Activated naive CD4-positive, alpha-beta T cell treated with anti-CD3 and anti-CD28 coated beads for 36 hours (primary cell): ENCODE measurements at places on chromosomes 7 and 10.
A peak's percentile ranks its signal among the peaks of the same experiment; 100 is the strongest.

DNA sequence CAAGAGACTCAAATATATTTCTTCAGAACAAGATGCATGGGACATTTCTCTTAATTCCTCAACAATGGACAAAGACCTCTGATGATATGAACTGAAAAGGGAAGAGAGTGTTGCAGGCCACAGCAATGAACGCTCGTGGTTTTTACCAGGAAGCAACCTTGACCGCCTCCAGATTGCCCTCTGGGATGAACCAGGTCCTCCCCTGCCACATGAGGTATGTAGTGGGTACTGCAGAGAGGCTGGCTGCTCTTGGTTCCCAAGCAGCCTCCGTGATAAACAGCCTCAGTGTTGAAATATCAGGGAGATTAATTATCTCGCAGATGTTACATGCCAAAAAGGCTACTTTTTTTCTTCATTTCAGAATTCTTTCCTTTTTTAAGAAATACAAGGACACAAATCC, 338.8 kb downstream of the ELMO1 start:
- no peak for DNase-seq

DNA sequence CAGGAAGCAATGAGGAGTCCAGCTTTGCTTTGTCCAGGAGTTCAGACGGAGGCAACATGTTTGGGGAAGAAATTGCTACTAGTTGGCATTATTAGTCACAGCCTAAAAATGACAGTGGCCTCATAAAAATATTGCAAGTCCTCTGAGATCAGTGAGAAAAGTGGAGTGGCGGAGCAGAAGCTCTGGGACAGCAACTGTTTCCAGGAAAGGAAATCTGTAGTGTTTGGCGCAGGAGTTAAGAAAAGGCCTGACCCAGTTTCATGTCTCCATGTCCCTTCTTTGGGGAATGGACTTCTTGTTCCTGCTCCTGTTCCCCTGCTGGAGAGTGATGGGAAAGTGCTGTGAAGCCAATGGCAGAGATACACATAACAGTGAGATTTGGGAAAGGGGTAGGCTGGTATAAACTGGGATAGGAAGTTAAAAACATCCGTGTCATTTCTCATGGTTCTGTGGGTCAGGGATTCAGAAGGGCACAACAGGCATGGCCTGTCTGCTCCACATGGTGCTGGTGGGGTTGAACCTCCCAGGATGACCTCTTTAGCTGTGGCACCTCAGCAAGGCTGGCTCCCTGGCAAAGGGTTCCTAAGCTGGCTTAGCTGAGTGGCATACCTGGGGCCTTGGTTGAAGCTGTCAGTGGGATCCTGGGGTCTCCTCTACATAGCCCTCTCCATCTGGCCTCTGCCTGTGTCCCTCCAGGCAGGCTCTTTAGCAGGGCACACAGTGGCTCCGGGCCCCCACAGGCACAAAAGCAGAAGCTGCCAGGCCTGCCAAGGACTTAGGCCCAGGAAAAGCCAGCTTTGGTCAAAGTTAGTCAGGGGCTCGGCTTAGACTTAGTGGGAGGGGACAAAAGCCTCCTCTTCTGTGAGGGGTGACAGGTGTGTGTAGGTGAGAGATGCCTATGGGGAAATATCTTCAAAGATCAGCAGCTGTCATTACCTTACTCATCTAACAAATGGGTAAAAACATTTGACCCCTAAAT, 77.7 kb downstream of the WDFY4 start:
- DNase-seq = no peak

GRCh38 chr7:372546-372931, 82.6 kb downstream of the FOXL3 start:
- peak; percentile 3 for DNase-seq

GRCh38 chr10:124732931-124733570, 11.1 kb downstream of the FAM53B start:
- DNase-seq = peak; percentile 82

GRCh38 chr7:46210467-46210866, 289.4 kb upstream of the IGFBP3 start:
- no peak for DNase-seq

GRCh38 chr10:48249763-48250351, 24.6 kb downstream of the FRMPD2 start:
- no peak for DNase-seq

DNA sequence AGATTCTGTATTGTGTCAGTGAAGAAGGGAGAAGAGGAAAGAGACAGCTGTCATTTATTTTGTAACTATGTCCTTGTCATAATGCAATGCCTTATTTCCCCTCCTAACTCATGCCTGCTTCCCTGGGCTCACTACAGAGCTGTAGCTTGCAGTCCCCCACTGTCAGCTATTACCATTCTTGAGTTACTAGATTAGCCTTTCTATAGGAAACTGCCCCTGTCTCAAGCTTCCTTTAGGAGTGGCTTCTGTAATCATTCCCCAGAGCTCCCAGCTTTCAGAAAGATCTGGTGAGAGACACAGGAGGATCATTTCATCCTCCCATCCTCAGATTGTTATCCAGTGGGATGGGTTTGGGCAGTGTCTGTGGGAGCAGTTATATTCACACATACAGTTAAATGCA, 32.4 kb upstream of the SMKR1 start:
- DNase-seq = no peak

DNA sequence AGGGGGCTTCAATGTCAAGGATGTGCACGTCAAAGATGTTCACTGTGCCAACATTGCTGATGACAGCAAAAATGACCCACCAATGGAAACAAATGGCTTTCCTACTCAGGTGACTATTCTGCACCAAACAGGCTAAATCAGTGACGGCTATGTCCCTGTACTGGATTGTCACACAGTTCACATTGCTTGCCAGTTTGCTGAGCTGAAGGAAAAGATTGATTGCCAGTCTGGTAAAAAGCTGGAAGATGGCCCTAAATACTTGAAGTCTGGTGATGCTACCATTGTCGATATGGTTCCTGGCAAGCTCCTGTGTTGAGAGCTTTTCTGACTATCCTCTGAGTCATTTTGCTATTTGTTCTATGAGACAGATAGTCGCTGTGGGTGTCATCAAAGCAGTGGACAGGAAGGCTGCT, 202.2 kb upstream of the ETV1 start:
- DNase-seq = no peak

DNA sequence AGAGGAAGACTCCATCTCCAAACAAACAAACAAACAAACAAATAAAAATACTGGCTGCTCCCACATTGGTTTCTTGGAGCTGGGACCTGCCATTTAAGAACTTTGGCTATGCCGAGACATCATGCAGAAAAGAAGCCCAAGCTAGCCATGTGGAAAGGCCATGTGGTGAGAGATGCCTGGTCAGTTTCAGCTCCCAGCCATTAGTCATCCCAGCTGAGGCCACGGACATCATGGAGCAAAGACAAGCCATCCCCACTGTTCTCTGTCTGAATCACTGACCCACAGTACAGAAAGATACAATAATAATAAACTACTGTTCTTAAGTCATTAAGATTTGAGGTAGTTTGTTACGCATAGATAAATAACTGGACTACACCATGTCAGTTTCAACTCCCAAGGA, 70.0 kb upstream of the PCBD1 start:
- no peak for DNase-seq

GRCh38 chr7:112881-113280, 79.5 kb upstream of the FAM20C start:
- no peak for DNase-seq

GRCh38 chr7:132504071-132504470, 72.2 kb downstream of the PLXNA4 start:
- no peak for DNase-seq

- no peak for DNase-seq
These were observed 35.1 kb upstream of the PRSS37 start for GRCh38 chr7:141876371-141876770.

GRCh38 chr7:29035044-29035740, 77.1 kb upstream of the TRIL start:
- peak; percentile 33 for DNase-seq

DNA sequence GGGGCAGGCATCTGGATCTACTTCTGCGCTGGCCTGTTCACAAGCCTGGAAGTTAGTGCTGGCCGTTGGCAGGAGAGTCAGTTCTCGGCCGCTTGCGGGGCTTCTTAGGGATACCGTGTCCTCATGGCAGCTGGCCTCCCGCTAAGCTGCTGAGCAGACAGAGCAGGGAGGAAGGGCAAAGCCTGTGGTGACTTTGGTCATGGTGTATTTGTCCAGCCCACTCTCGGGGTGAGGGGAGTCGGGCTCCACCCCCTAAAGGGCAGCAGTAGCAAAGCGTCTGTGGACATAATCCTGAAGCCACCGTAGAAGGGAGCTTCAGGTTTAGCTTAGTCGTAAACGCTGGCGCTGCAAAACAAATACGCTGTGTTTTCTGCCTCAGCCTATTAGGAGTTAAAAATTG, 12.2 kb downstream of the UBE3C start:
- DNase-seq = no peak

- DNase-seq = no peak
These were observed 146.7 kb upstream of the TMEM196 start for GRCh38 chr7:19920166-19920565.

- no peak for DNase-seq
These were observed 408.7 kb downstream of the REEP3 start for GRCh38 chr10:63929831-63930467.

DNA sequence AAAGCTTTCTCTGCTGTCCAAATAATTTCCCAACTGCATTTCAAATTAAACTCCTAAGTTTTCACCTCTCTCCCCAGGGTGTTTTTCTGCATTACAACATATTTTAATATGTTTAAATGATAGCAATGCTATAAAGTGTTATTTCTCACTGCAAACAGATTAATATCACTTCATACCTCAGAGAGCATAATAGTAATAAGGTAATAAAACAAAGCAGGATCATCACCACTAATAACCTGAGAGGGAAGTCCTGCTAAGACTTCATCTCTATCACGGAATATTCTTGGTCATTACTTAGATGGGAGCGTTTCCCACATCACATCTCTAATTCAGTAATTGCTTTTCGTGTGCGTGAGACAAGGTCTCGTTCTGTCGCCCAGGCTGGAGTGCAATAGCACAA, 168.8 kb downstream of the PARD3 start:
- DNase-seq = no peak

DNA sequence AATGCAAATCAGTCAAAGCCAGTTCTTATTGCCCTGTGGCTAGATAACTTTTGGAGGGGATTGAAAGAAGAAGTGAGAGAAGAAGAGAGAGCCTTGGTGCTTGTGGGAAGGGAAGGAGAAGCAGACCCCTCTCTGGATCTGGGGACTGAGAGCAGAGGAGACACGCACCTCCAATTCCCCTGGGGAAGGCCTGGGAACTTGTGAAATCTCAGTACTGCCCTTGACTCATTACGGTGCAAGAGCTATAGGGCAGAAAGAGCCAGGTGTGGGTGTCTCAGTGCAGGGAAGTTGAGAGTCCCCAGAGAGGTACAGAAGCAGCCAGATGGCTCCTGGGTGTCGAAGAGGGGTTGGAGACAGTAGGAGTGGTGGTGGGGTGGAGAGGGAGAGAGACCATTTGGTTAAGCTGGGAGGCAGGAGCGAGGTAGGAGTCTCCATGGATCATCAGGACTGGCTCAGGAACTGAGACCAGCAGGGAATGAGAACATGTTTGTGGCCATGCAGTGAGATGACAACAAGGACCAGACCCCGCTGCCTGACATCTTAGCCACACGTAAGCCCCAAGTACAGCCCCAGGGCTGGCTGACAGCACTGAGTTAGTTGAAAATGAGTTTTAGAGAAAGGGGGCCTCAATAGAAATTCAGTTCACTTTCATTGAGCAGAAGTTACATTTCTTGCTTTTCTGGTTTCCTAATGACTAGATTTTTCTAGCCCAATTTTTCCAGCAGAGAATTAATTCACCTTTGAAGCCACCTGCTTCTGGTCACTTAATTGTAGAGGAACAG, 238.2 kb downstream of the BUB3 start:
- no peak for DNase-seq

GRCh38 chr7:68929781-68930261, 668.5 kb upstream of the AUTS2 start:
- no peak for DNase-seq

DNA sequence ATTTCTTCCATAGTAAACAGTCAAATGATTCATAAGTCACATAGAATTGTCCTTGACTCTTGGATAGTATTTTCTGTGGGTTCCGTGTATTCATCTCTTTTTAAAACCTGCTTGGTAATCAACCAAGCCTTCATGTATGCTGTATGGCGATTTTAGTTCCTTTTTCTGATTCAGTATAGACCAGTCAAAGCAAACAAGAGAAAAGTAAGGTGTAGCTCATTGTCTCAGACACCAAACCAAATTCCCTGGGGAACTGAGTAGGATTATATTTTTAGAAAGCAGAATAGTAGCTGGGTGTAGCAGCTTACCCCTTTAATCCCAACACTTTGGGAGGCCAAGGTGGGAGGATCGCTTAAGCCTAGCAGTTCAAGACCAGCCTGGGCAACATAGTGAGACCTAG, 240.5 kb downstream of the BBS9 start:
- no peak for DNase-seq

DNA sequence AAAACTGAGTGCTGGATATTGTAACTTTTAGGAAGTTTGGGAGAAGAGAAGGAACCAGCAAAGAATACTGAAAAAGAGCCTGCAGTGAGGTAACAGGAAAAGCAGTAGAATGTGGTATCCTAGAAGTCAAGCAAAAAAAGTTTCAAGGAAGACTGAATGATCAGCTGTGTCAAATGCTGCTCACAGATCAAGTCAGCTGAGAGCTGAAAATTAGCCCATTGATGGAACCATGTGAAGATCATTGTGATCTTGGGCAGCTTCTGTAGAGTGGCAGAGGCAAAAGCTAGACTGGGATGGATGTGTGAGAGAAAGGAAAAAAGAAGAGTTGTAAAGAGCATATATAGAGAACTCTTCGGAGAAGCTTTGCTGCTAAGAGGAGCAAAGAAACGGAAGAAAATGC, 315.4 kb upstream of the BMPER start:
- no peak for DNase-seq

DNA sequence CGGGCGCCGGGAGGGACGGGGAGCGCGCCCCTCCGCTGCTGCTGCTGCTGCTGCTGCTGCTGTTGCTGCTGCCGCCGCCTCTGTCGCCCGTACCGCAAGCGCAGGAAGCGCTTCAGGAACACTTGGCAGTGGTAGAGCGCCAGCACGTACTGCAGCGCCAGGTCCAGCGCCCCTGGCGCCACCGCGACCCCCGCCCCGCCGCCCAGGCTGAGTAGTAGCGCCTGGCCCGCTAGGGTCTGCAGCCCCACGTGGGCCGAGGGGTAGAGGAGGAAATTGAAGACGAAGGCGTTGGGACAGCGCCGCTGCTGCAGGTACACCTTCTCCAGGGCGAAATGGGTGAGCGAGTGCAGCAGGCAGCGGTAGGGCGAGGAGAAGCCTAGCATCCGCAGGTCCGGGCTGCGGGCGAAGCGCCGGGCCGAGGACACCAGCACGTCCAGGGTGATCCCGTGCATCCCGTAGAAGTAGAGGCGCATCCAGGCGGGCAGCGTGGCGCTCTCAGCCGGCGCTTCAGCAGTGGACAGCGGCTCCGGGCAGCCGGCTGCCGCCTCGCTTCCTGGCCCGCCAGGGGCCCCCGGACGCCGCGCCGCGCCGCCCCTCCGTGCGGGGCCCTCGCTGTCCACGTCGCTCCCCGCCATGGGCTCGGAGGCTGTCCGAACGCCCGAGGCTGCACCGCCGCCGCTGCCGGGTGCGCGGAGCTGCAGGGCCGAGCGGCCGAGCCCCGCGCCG, at the start of gene TMEM229A:
TMEM229A (minus strand) TSS at position 699 of the 726 bp plus-strand sequence; CDS start at position 635, 64 bp downstream.
- DNase-seq = peak; percentile 12
